ENCODE measurements at places on chromosomes 12 and 14.

DNA sequence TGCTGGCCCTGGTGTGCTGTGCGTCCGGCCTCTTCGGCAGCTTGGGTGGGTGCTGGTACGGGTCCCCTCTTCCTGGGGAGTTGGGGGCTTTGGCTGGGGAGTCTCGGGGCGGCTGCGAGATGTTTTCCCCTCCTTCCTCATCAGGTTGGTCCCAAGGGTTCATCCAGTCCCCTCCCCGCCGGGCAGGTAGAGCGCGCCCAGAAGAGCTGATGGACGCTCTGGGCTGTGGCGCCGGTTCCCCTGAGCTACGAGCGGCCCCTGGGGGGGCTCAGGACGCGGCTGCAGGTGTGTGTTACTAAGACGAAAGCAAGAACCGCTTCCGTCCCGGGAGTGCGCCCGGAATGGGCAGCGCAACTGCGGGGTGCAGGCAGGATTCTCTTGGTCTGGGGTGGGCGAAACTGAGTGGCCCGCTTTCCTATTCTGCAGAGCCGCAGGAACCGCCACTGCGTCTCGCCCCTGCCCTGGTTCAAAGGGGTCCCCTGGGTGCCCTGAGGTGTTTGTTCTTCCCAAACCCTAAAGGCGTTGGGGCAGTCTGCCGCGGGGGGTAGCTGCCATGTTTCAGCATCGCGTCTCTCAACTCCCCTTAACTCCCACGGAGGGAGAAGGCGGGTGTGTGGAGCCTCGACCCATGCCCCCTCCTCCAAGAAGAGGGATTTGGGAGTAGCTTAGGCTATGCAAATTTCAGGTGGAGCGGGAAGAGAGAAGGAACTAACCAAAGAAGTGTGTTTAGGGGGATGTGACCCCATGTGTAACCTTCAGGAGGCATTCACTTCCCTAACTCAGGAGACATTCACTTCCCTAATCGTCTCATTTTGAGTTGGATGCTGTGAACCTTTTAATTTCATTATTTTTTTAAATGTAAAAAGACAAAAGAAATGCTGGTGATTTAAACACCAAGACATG, 1.2 kb downstream of the SLC24A4 start:
- DNase-seq: no peak

GRCh38 chr12:93377252-93378195, at the start of gene NUDT4:
Gene NUDT4, plus strand, starts transcription at chr12:93377925. Its CDS starts 398 bp downstream, at chr12:93378323.
- peak; percentile 81 for DNase-seq

DNA sequence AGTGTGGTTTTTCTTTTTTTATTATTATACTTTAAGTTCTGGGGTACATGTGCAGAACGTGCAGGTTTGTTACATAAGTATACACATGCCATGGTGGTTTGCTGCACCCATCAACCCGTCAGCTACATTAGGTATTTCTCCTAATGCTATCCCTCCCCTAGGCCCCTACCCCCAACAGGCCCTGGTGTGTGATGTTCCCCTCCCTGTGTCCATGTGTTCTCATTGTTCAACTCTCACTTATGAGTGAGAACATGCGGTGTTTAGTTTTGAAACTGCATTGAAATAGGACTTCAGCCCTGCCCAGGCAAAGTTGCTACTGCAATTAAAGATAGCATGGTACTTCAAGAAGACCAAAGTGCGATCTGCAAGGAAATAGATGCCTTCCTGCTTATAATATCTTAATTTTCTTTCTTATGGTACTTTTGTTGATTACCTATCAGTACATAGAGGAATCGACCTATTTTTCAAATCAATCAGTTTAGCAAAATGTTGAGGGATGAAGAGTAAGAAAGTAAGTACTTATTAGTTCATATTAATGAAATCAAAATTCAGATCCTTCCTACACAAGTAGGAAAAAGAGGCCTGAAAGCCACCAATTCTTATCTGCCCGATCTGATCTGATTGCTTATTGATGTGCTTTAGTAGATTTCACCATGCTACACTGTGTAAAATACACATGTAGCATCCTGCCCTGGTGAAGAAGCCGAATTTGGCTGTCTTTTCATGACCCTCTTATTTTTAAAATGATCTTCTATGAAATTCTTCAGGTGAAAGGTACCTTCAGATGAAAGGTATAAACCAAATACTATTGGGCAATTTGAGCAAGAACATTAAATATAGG, 1.6 kb downstream of the LTA4H start:
- no peak for DNase-seq

DNA sequence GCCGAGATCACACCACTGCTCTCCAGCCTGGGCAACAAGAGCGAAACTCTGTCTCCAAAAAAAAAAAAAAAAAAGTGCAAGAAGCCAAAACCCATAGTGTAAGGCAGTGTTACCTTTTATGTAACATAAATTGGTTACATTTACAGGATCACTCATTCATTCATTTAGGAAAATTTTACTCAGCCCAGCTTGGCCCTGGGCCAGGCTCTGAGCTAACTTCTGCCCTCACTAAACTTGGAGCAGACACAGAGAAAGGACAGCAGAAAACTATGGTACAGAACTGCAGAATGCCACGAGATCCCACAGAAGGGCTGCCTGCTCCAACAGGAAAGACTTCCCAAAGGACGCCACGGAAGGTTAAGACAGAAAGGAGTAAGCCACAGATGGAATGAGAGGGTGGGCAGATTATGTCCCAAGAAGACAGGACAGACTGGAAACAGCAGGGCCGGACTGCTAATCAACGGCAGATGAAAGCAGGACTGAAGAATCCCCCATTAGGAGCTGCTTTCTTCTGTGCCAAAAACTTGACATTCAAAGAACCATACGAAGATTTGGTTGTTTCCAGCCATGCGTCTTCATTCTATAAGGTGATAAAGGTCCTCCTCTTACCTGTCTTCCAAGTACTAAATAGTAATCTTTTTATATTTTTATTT, 18.9 kb downstream of the PPP1R13B start:
- no peak for DNase-seq

- no peak for DNase-seq
These were observed 18.2 kb upstream of the RNASE12 start for GRCh38 chr14:20609215-20610001.

DNA sequence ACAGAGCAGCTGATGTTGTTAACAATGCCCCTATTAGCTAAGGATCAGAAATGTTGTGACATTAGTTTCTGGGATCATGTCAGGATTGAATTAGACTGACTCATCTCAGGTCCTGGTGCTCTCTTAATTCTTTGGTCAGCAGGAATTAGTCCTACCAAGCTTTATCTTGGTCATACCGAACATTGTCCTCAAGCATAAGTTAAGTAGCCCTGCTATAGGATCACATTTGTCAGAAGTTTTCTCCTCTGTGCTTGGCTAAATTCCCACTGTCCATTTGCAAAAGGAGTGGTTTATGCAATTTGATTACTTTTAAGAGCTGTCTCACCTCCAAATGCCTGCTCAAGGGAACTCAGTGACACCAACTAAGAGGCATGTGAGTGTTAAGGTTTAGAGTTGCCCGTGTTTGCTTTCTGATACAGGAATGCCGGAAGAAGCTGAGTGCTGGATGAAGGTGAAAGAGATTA, 48.4 kb upstream of the IFNG-AS1 start:
- no peak for DNase-seq

- DNase-seq: no peak
These were observed 279.0 kb downstream of the SLC16A7 start for GRCh38 chr12:59874781-59875180.

- no peak for DNase-seq
These were observed 178.1 kb upstream of the ARHGAP5 start for GRCh38 chr14:31898838-31899528.

DNA sequence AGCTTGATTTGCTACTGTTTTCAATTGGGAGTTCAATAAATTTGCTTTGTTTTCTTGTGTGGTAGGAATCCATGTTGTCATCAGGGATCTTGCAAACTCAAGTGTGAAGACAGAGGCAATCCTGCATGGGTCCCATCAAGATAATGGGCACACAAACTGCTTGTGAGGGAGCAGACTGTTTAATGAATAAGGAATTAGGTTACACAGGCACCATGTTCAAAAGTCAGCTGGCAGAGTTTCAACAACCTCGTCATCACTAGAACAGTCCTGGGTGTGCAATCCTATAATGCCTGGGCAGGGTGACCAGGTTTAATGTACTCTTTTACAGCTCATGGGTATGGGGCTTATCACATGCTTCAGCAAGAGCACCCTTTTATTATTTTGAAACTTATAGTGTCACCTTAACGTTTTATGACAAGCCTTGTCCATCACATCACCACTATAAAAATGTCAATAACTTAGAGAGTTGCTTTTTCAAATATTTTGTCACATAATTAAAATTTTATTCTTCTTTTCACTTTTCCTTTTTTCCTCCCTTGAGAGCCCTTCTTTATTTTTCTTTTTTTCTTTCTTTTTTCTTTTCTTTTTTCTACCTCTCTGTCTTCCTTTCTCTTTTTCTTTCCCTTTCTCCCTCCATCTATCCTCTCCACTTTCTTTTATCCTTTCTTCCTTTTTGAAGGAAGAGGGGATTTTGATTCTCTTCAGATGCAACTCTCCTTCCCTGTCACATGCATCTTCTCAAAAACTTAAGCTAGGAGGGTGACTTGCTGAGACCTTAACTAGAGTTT, 252.2 kb upstream of the ATP2B1 start:
- DNase-seq: no peak

- DNase-seq: no peak
These were observed 277.7 kb upstream of the DDHD1 start for GRCh38 chr14:53430870-53431269.

GRCh38 chr12:54602661-54603060, 14.2 kb upstream of the PPP1R1A start:
- DNase-seq: no peak

DNA sequence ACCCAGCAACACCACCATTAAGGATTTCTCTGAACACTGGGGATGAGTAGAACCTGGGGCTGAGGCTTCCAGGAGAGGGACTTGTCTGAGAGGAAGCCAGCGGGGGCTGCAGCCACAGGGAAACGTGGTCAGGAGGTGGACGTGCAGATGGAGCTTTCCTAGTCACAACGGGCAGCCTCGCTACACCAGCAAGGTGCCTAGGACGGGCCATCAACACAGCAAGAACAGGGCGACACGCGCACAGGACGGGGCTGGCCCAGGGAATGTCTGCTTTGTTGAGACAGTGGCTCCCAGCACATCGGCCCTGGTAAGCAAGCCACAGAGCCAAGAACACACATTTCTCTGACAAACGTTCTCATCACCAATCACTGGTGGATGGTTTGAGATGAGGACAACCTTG, 25.3 kb downstream of the ANKLE2 start:
- DNase-seq: no peak

DNA sequence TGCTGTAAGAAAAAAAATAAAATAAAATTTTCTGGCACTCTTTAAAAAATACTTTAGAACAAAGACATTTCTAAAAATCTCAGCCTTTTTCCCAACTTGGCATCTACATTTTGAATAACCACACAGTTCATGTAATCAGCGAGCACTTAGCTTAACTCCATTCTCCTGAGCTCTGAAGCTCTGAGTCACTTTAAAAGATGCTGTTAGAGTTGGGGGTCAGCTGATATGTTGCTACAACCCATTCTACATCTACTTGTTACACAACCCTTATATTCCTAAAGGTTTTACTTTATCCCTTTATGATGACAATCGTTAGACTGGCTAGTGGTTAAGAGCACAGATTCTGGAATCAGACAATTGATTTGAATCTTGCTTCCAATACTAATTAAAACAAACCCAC, 48.3 kb downstream of the SLC41A2 start:
- no peak for DNase-seq

GRCh38 chr12:126419131-126419530, 1353.9 kb downstream of the AACS start:
- no peak for DNase-seq

DNA sequence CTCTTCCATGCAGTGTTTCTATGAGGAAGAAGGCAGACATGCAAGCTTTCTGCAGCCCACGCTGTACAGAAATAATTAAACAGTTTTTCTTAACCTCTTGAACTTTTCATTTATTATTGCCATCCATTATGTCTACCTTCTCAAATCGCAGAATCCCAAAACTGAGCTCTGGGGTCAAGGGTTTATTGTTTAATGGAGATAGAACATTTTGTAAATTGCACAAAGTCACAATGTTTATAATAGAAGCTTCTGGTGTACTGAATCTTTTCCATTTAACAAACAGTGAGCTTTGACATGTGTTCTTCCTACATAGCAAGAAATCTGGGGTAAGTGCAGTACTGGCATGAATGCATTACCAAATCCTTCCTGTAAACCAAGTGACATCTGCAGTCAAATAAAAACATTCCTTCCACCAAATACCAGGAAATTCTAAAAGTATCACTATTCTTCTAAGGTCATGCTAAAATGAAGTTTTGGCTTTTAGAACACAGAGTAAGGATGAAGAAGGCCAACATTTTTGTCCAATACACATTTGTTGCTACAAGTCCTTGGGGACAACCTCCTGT, 385.3 kb upstream of the DDHD1 start:
- DNase-seq: no peak

GRCh38 chr14:104694475-104694950, 5.1 kb downstream of the INF2 start:
- no peak for DNase-seq

DNA sequence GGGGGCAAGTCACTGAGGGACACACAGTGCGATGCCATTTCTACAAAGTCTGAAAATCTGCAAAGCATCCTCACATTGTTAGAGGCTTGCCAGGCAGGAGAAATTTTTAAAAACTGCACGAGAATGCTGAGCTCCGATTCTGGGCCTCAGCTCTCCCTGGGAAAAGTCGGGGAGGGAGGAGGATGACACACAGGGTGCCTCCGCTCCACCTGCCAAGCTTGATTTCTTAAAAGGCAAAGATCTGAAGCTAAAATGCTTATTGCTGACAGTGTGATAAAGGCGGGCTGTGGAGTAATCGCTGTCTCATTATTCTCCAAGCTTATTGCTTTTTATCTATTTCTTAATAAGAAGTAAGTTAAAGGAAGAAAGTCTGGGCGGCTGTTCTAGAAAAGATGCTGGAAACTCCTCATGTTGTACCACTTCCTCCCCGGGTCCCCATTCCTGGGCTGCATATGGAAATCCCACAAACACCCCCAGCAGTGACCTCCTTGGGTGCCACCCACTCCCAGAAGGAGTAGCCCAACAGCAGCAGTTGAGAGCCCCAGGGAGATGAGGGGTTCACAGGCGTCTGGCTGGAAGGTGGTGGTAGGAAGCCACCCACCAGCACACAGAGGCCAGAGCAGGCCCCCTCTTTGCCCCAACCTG, 55.0 kb downstream of the CCDC85C start:
- no peak for DNase-seq

DNA sequence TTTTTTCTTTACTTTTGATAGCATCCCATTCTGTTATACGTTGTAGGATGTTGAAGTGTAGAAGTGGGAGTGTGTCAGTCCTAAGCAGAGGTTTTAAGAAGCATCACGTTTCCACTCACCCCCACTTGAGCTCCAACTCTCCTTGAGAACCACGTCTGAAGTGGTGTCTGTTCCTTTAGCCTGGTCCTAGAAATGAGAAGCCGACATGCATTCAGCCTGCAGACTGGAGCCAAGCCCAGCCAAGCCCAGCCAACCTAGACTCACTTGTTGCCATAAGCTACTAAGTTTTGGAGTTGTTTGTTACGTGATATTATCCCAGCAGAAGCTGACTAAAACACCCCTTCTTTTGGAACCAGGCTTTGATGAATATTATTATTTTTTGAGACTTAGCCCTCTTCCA, 4.4 kb upstream of the ELK3 start:
- no peak for DNase-seq

GRCh38 chr12:55996715-55997534, at the start of gene SUOX:
Gene SUOX, plus strand, starts transcription at chr12:55997276. Its CDS starts 4,946 bp downstream, at chr12:56002222.
- peak; percentile 90 for DNase-seq

- no peak for DNase-seq
These were observed 15.6 kb downstream of the CCER1 start for GRCh38 chr12:90939382-90939781.

GRCh38 chr12:17829813-17830212, 260.2 kb downstream of the RERGL start:
- DNase-seq: no peak

Measured in D721Med (cell line).